ENCODE measurements at places on chromosomes 13 and 19.

- no peak for DNase-seq
These were observed 888.6 kb downstream of the DIAPH3 start for GRCh38 chr13:59274958-59275727.

DNA sequence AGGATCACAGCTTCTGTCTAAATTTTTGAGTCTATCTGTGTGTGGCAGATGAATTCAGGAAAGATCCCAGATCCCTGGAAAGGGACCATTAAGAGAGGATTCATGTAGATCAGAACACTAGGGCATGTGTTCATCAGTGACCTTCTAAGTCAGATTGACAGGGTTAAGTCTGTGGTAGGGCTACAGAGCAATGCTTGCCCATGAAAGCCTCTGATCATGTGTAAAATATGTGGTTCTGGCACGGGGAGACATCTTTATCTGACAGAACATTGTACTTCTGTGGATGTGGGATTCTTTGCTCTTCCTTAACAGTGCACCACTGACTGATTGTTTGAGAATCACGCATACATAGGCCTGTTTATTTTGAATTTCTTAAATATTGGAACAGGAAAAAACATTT lies 42.9 kb downstream of the ZNF506 start:
- no peak for DNase-seq

DNA sequence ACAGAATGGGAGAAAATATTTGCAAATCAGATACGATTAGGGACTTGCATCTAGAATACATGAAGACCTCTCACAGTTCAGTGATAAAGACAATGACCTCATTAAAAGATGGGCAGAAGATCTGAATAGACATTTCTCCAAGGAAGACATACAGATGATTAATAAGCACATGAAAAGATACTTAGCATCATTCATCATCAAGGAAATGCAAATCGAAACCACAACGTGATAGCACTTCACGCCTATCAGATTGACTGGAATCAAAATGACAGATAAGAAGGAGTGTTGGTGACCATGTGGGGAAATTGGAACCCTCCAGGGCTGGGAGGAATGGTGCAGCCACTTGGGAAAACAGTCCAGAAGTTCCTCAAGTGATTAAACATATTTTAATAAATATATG lies 25.8 kb downstream of the CFAP97D2 start:
- DNase-seq: no peak

DNA sequence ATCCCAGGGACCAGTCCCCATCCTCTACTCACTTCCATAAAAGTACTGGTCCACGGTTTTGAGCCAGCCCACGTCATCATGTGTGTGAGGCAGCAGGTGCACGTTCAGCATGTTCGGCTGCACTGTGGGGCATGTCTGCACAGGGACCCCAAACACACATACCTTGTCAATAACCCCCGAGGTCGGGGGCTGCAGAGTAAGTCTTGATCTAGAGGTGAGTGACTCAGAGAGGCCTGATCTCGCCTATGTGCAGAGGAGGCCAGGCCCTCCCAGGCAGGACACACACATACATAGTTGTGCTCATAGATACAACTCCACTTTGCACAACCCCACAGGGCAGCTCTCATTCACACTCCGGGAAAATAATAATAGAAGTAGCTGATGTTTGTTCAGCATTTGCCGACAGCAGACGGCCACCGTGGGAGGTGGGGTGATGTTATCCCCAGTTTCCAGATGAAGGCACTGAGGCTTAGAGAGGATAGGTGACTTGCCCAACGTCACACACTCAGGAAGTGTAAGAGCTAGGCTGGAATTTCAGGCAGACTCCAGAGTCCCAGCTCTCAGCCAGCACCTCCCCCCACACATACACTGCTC lies 774 bp downstream of the MAN2B1 start:
- no peak for DNase-seq

DNA sequence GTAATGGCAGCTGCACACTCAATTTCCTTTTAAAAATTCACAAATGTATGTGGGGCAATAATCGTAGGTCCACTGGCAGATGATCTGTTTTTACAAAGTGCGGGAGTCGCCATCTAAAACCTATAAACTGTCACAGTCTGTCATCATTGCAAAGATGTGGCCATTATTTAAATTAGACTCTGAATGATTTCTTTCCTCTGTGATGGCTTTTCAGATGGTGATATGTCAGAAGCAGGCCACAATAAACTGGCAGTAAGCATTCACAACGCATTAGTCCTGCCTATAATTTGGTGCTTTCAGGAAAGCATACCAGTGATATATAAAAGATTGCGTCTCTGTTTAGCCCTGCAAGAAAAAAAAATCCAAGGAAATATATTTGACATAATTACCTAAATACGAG lies 226.8 kb downstream of the TBC1D4 start:
- DNase-seq: no peak

DNA sequence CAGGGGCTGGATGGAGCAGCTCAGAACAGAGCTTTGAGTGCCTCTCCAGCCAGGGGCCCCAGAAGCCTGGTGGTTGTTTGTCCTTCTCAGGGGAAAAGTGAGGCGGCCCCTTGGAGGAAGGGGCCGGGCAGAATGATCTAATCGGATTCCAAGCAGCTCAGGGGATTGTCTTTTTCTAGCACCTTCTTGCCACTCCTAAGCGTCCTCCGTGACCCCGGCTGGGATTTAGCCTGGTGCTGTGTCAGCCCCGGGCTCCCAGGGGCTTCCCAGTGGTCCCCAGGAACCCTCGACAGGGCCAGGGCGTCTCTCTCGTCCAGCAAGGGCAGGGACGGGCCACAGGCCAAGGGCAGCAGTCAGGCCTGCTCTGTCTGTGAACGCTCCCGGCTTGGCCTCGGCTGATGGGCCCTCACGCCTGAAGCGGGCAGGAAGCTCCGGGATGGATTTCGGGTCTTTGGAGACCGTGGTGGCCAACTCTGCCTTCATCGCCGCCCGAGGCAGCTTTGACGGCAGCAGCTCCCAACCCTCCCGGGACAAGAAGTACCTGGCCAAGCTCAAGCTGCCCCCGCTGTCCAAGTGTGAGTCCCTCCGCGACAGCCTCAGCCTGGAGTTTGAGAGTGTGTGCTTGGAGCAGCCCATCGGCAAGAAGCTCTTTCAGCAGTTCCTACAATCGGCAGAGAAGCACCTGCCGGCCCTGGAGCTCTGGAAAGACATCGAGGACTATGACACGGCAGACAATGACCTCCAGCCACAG lies at the start of gene GRK1:
TSS of gene GRK1 (plus strand) at position 269 of the 751 bp plus-strand sequence. CDS start at position 437, 168 bp downstream.
- DNase-seq: no peak

- DNase-seq: no peak
These were observed 16.1 kb downstream of the LGALS16 start for GRCh38 chr19:39671739-39672363.

- no peak for DNase-seq
These were observed 159.6 kb downstream of the GGACT start for GRCh38 chr13:100428986-100429385.

DNA sequence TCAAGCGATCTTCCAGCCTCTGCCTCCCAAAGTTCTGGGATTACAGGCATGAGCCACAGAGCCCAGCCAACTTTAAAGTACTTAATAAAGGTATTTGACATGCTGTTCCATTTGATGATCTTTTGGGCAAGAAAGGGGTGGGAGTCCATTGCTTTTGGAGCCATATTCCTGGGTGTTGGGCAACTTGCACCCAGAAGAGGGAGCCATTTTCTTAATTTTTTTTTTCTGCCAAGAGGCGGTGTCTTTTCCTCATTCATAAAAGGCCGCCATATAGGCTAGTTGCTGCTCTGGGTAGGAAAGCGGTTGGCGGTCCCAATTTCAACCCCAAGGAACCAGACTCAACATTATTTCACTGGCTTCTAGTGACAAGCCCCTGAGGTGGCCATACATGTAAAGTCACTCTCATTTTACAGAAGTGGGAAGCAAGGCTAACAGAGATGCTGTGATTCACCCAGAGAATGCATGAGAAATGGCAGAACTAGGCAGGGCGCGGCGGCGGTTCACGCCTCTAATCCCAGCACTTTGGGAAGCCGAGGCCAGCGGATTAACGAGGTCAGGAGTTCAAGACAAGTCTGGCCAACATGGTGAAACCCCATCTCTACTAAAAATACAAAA lies 139.6 kb downstream of the CACNA1A start:
- DNase-seq: no peak

DNA sequence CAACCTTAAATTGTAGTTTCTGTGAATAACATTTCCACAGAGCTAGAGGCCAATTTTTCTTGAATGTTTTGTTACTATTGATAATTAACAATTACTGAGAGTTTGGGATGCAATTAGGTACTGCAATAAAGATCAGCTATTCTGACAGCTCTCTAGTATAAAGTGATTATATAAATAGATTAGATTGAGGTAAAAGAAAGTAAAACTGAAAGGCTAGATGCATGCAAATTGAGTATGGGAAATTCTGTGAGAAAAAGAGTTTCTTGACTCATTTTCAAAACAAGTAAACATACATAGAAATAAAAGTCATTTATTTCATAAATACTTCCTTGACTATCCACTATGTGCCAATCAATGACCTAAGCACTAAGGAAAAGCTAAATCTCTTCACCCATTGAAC lies 1087.5 kb upstream of the ATXN8OS start:
- DNase-seq: no peak

GRCh38 chr19:16144216-16144581 lies 714 bp downstream of the HSH2D start:
- DNase-seq: no peak

- DNase-seq: no peak
These were observed 291.4 kb downstream of the IRS2 start for GRCh38 chr13:109494925-109495369.

DNA sequence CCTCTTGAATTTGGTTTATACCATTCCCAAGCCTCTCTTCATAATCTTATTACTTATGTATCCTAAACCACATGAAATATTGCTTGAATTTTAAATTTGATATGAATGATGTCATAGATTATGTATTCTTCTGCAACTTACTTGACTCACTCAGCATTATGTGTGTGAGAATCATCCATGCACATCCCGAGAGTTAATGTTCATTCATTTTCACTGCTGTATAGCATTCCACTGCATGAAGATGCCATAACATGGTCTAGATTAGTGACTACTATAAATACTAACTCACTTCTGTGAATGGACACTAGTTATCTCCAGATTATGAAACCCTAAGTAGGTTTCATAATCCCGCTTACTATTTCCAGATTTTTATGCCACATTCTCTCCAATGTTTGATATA lies 25.0 kb upstream of the RAP2A start:
- no peak for DNase-seq

GRCh38 chr19:55344444-55344843 lies 4.8 kb downstream of the KMT5C start:
- no peak for DNase-seq

GRCh38 chr13:75220238-75220542 lies 261.8 kb downstream of the TBC1D4 start:
- DNase-seq: no peak

GRCh38 chr13:22801402-22802003 lies 379.3 kb upstream of the SGCG start:
- DNase-seq: no peak

GRCh38 chr13:45546410-45546765 lies 69.2 kb downstream of the ERICH6B start:
- DNase-seq: no peak

DNA sequence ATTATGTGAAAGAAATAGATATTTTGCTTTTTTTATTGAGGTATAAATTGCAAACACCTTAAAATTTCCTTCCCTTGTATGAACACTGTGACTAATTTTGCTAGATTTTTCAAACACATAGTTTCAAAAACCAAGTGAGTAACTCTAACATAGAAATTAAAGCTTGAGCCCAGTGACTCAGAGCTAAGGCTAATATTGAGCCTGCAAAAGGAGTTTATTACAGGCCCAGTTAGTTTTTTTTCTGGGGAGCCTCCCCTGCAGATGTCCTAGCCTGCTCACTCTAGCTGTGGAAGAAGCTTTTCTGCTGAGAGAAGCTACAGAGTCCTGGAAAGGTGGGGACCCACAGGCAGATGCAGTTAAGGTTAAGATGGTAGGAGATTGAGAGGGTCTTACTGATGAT lies 3.4 kb downstream of the ZNF430 start:
- no peak for DNase-seq

GRCh38 chr19:16293118-16294091 lies 31.2 kb upstream of the KLF2 start:
- DNase-seq: peak; percentile 88

- DNase-seq: peak; percentile 58
These were observed 687 bp downstream of the ILF3 start for GRCh38 chr19:10654610-10655456.

Measured in left cardiac atrium (tissue), 4 donors.